ENCODE measurements at places on chromosomes 4 and X.

DNA sequence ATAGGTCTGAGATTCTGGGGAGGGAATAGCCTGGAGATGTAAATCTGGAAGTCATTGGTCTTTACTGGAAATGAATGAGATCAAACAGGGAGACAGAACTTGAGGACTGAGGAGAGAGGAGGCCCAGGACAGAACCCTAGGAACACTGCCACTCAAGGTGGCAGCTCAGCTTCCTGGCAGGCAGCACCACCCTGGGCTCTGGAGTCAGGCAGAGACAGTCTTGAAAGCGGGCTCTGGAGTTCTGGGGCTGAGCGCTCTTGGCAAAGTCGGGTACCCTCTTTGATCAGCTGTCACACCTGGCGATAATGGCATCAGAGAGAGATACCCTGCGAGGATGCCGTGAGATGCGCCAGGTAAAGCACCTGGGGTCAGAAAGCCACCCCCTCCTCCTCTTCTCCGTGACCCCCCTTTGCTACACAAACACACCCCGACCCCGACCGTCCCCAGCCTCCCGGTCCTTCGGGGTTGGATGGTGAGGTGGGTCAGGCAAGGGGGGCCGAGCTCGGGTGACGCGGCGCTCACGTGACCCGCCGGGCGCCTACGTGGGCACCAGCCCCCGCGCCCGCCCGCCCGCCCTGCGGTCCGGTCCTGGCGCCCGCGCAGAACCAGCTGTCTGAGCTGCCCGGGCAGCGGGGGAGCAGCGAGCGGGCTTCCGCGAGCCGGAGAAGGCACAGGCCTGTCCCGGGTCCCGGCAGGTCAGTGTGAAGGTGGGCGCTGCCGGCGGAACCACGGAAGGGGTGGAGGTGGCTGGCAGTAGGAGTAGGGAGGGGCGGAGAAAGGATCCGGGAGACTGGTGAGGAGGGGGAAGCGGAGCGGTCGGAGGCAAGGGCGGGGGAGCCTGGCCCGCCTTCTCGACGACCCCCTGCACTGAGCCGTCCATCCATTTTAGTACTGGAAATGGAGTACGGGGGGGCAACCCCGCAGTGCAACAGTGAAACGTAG is at the start of gene TCEAL3:
Gene TCEAL3, plus strand, starts transcription at position 600 of the 942 bp plus-strand sequence. CDS start 1,102 bp downstream, outside the sequence.
- no peak for DNase-seq

- DNase-seq = no peak
Observed at GRCh38 chr4:74670583-74670982, 123.7 kb downstream of the BTC start.

GRCh38 chrX:26918631-26919030 is 544.5 kb downstream of the PPP4R3C start:
- DNase-seq = no peak

DNA sequence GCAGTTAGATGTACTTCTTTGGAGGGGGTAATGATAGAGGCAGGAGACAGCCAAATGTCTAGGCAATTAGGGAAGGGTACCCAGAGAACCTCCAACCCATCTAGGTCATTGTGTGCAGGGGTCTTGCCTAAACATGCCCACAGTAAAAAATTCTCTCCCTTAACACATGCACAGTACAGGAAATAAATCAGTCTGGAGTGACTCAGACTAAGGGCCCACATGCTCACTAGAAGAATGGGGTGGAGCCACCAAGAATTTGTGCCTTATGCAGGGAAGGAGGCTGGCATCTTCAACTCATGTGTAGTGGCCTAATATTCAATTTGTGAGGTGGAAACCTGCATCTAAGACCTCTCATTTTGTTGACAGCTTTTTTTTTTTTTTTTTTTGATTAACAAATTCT is 945.3 kb upstream of the GRIA3 start:
- DNase-seq = no peak

GRCh38 chr4:127959794-127960193 is 5.2 kb downstream of the MFSD8 start:
- no peak for DNase-seq

DNA sequence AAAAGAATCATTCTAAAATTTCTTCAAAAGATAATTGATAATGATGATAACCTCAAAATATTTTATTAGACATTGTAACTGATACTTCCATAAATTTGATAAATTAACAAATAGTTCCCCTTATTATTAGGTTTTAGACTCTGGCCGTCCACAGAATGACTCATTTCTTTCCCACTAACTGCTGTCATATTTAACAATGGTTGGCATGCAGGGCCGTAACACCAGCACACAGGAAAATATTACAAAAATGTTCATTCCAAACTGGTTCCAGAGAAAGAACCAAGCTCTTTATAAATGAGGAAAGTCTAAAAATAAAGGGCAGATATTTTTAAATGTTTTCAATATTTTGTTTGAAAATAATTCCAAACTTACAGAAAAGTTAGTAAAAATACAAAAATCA is 28.2 kb downstream of the WDFY3 start:
- DNase-seq = no peak

DNA sequence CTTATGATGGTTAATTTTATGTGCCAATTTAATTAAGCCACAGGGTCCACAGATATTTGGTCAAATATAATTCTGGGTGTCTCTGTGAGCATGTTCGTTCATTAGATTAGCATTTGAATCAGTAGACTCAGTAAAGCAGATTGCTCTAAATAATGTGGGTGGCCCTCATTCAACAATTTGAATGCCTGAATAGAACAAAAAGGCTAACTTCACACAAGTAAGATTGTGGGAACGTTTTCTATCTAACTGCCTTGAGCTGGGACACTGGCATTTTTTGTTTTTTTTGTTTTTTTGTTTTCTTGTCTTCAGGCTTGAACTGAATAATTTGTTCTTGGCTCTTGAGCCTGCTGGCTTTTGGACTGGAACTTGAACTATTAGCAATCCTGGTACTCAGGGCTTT is 292.4 kb upstream of the SPANXN4 start:
- DNase-seq = no peak

- DNase-seq = no peak
Observed at GRCh38 chr4:94548571-94548970, 96.8 kb downstream of the PDLIM5 start.

GRCh38 chrX:2828344-2828958 is at the start of gene GYG2:
GYG2 (plus strand) TSS chrX:2828930; CDS start chrX:2830189, 1,259 bp downstream.
- DNase-seq = no peak

DNA sequence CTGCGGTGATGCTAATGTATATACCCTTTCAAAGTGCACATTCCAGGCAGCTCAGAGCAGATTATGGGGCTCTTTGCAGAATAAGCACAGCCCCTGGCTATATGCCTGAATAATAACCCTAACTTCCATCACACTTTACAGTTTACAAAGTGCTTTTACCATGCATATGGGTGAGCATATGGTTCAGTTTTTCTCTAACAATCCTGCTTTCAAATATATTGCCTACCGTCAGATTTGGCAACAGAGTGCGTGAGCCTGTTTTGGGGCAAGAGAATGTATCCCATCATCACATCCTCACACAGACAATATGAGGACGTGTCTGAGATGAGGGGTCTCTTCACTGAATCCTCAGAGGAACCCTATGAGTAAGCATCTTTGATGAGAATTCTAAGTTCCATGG is 162.8 kb upstream of the VCX start:
- no peak for DNase-seq

DNA sequence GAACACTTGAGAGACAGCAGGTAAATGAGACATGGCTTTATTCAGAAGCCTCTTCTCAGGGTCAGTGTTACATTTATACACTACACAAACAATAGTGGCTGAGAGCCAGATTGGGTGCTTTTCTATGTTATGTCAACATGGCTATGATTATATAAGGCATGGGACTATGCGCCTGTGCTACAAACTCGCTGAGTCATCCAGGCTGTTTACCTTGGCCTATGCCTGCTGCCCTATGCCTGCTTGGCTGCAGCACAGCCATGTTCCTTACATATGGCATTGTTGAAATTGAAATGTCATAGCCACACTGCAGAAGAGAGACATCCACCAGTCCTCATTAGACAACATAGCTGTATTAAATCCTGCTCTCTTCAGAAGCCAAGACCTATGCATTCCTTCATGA is 236.3 kb upstream of the NWD2 start:
- DNase-seq = no peak

GRCh38 chr4:40502220-40502619 is 127.4 kb downstream of the RBM47 start:
- no peak for DNase-seq

DNA sequence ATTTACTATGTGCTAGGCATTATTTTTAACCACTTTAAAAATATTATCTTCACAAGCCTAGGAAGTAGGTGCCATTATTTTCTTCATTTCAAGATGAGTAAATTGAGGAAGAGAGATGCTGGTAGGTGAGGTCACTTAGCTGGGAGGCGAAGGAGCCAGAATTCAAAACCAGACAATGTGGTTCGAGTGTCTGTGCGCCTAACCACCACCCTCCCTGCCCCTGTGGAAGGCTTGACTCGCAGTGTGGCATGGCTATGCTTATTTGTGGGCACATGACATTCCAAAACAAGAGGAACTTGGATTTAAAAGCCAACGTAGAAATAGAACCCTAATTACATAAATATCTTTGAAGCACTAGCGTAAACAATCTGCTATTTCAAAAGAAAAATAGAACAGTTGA is 226.6 kb upstream of the PITX2 start:
- no peak for DNase-seq

DNA sequence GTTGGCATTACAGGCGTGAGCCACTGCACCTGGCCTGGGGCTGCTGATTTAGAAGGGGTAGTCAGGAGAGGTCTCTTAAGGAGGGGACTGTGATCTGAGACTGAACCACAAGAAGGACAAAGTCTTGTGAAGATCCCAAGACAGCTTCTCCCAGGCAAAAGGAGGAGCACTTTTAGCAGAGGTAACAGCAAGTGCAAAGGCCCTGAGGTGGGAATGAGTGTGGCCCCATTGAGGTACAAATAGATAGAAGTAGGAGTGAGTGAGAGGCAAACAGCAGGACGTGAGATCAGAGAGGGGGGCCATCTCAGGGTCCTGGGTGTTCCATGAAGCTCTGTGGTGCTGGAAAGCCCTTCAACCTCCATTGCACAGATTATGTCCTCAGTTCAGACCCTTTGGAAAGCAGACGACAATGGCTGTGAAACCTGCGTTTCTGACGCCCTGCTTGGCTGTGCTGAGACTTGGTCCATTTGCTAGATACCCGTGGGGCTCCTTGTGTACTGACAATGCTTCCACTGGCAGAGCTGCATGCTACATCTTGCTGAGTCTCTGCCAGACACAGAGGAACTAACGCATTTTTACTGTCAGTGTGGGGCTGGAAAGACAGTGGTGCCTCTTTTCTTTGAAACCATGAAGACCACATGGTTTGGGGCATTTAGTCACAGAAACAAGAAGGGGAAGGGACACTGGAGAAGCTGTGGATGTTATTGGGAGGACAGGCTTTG is 1.3 kb upstream of the CCKAR start:
- DNase-seq = no peak

DNA sequence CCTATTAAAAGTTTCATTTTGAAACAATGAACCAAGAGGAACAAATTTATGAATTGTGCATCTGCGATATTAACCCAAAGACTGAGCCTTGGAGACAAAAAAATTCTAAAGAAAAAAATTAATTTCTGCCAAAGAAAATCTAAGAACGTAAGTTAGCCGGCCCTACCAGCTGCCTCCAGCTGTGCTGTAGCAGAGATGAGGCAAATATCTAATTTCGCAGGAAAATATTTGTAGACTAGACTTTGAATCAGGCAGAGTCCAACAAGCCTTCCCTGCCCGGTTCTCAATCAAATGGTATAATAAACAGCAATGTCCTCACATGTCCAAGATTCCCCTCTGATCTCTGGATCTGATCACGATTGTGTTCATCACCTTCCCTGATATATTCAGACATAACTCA is 21.2 kb upstream of the SMIM20 start:
- no peak for DNase-seq

GRCh38 chr4:5355846-5356245 is 304.6 kb downstream of the STK32B start:
- DNase-seq = no peak

GRCh38 chr4:133720001-133720400 is 481.6 kb downstream of the PABPC4L start:
- DNase-seq = no peak

DNA sequence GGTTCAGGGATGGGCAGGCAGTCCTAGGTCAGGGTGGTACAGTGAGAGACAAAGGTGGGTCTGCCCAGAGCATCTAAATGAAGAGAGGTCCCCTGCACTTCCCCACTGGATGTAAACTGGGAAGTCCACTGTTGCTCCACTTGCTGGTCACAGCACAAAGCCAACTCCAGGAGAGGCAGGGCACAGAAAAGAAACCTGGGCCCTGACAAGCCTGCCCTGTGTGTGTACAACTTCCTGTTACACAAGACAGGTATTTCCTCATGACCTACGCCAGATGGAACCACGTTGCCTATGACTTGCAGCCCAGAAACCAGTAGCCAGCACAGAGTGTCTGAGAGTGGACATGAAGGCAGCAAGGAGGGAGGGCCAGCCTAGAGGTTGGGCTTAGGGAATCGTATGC is 161.8 kb downstream of the SH3KBP1 start:
- DNase-seq = no peak

GRCh38 chr4:31408121-31408520 is 688.0 kb downstream of the PCDH7 start:
- DNase-seq = no peak

DNA sequence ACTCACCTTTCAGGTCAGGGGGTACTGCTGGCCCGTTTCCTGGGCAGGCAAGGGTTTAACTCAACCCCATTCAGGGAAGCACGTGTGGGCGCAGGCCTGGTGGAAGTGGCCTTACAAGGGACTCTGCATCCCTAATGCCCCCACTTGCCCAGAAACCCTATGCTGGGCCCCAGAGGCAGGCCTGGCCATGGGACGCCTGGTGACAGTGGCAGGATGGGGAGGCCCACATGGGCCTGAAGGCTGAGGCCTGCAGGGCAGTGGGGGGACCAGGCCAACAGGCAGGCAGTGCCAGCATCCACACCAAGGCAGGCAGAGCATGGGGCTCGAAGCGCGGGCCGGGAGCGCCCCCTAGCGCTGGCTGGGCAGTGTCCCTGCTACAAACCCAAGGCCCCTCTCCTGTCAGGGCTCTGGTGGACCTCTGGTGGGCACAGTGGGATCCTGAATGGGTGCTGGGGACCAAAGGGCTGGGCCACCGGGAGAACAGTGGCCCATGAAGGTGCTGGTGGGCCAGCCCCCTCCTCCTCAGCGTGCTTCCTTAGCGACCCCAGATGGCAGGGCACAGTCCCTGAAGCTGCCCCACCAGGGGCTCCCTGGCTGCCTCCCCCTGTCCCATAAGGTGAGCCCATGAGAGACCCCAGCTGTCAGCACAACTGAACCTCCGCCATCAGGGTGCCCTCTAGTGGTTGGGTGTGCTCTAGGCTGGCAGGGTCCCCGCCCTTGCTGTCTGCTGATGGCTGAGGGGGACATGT is 16.8 kb downstream of the FGFR3 start:
- peak; percentile 37 for DNase-seq

DNA sequence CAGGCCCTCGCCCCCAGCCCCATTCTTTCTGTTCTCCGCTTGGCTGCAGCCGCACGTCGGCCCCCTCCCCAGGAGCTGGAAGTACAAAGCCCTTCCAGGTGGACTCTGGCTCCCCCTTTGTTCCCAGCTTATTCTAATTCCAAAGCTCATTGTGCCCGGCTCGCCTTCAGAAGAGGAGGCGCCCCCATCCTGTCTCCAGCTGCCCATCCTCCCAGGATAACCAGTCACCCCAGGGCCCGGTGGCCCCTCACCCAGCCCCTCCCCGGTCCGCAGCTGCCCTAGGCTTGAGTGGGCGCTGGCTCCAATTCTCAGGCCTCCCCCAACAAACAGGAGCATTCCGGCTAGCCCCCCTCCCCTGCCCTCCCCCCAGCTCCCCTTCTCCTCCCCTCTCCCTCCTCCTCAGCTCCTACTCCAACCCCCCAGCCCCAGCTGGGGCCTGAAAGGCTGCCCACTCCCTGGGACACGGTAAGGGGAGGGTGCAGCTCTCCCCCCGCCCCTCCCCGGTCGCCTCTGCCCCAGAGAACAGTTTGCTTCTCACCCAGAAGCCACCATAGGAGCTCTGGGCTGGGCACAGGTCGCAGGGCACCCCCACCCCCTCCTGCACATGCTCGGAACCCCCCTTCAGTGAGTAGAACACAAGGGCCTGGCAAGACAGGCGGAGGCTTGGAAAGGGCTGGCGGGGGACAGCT is 3.1 kb upstream of the SLC6A8 start:
- no peak for DNase-seq
